ENCODE measurements at places on chromosomes 11 and 22.

GRCh38 chr11:133525976-133526375 is 6.3 kb downstream of the OPCML start:
- no peak for DNase-seq

GRCh38 chr11:17159441-17159840 is 48.3 kb downstream of the PIK3C2A start:
- DNase-seq: no peak

GRCh38 chr22:49755631-49756001 is 72.1 kb downstream of the BRD1 start:
- no peak for DNase-seq

GRCh38 chr11:63813563-63814382 is 517 bp downstream of the SPINDOC start:
- DNase-seq: no peak

GRCh38 chr11:70644343-70645060 is 246.2 kb downstream of the CTTN start:
- no peak for DNase-seq
